Testis (tissue), 5 donors: ENCODE measurements at places on chromosomes 5 and 9. TPM values are rescaled to one million over a fixed set of nuclear protein-coding genes. Genes with fewer than 3 reads are reported as not detected.

DNA sequence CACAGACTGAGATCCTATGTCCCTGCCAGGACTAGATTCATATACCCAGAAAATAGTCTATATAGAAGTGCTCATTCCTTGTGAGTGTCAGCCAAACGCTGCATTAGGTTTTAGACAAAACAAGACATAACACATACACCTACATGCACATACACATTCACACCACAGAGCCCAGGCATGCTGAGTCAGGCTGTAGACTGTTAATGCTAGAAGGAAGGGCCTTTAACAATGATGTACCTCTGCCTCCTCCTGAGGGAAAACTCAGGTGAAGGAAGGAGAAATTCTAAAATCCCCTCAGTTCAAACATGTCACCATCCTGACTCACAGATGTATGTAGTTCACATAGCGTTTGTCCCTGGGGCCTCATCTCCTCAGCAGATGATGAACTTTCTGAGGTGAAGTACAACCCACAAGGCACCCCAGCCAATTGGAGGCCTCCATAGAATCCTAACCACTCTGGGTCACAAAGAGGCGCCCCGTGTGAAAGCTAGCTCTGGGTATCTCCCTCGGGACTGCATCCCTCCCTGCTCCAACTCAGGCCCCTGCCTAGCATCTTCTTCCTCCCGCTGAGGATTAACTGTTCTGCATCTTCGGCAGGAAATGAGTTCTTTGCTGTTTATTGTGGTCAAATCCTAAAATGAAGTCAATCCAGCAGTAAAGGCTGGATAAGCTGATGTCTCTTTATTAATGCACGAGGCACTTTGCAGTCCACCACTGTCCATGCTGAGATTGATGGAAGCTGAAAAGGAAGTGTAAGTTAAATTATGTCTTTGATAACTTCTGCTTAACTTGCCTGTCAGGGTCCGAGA is 40.8 kb upstream of the FSTL4 start:
- DNase-seq = no peak
- no peaks in the 10 kb centered on the region for H3K27me3 ChIP-seq
- H3K4me1 ChIP-seq = no peaks in the 10 kb centered on the region

DNA sequence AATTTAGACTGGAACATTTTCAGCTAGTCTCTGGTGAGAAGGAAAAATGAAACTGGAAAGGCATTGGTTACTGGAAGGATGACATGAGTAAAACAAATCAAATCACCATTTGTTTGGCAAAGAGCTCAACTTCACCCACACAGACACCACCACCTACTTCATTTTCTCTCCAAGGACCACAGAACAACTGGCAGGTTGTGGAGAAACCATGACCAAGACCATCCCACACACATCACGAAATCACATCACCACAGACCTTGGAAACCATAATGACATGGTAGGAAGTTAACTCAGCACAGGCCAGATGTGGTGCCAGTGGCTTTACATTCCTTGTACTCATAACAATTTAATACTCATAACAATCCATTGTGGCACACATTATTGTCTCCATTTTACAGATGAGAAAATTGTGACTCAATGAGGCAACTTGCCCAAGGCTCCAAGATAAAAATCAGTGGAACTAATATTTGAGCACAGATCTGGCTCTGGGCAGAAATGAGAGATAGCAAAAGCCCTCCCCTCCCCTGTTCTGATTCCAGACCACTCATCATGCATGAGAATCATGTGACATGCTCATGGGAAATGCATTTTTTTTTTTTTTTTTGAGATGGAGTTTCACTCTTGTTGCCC is 7.5 kb downstream of the OR1K1 start:
- no peaks in the 10 kb centered on the region for H3K4me1 ChIP-seq
- no peaks in the 10 kb centered on the region for H3K36me3 ChIP-seq
- H3K27me3 ChIP-seq = no peaks in the 10 kb centered on the region
- no peak overlapping the region for H3K27ac ChIP-seq

DNA sequence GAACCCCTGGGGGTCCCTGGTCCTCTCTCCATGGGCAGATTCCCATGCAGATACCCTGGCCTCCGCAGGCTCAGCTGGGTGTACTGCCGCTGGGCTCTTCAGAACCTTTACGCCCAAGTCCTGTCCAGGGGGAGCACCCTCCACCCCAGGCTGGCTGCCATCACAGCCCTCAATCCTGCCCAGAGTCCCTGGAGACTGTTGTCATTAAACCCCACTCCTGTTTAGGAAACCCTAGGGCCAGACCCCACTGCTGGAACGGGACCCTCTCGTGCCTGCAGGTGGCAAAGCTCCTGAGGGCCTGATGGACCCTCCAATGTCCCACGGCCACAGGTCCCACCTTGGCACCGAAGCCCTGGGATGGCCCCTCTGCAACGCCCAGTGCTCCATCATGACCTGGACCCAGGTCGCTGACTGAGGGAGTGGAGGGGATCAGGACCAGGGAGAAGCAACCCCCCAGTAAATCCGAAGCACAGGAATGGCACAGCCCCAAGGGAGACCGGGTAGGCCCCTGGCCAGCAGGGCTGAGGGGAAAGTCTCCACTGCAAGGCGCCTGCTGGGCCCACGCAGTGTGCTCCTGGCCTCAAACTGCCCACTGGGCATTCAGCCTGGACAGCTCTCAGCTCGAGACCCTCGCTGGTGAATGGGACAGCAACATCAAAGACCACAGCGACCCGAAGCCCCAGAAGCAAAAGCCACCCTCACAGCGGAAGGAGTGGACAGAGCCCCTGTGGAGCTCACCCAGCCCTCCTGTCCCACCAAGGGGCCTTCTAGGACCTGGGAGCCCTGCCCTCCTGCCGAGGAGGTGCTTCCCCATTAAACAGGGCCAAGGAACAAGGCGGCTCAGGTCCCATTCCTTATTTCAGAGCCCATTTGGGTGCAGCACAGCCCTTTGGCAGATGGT is 8.3 kb downstream of the ZDHHC11B start:
- no peaks in the 10 kb centered on the region for H3K27me3 ChIP-seq
- peak overlapping the region; percentile 53 for H3K4me3 ChIP-seq
- H3K4me1 ChIP-seq = no peaks in the 10 kb centered on the region
- H3K27ac ChIP-seq = no peak overlapping the region
- H3K36me3 ChIP-seq = no peaks in the 10 kb centered on the region
- DNase-seq = no peak

- no peaks in the 10 kb centered on the region for H3K4me1 ChIP-seq
- H3K4me3 ChIP-seq = no peak overlapping the region
- no peak overlapping the region for H3K27ac ChIP-seq
- H3K27me3 ChIP-seq = no peaks in the 10 kb centered on the region
- no peak for DNase-seq
Observed at GRCh38 chr5:173794901-173795416, 93.2 kb upstream of the CPEB4 start.

DNA sequence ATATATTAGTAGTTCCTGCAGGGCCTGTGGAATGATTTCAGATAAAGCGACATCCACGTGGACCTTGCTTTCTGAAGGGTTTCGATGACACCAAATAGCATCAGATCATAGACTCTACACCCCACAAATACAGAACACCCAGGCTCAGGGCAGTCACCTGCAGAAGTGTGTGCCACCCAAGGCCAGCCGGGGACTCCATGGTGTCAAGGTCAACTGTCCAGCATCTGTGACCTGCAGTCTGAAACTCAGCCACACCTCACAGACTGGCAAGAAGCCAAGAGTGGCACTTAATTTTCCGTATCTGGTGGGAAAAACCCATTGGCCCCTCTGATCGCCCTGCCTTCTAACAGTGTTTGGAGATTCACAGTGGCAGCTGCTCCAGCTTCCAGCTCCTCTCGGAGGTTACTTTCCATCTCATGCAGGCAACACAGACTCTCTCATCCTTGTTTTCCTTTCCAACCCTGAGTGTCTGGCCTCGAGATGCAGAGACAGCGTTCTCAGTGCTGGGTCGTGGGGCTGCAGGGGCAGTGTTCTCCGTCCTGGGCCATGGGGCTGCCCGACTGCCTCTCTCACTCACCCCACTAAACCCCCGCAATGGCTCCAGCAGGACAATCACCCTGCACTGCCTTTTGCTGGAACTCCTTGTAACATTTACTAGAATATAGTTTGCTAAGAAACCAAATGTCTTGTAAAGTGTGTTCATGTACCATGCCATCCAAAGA is 221.9 kb downstream of the IRX2 start:
- no peak overlapping the region for H3K27ac ChIP-seq
- H3K27me3 ChIP-seq = no peaks in the 10 kb centered on the region
- no peaks in the 10 kb centered on the region for H3K4me1 ChIP-seq
- DNase-seq = no peak

DNA sequence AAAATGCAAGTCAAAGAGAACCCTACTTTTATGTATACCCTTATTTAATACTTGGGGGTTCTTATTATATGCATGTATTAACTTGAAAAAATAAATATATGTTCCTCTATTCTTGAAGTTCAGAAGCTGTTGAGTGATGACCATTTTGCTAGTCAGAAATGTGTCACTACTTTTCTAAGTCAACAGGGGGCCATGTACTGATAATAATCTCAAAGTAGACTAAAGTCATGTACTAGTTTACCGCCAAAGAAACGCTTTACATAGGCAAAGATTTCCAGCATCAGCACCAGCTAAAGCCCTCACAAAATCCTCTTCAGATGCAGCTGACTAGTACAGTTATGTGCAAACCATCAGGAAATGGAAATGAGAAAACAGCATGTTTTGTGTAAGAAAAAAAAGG is 5.7 kb upstream of the BHMT start:
- H3K4me1 ChIP-seq = peaks cover 7% of the 10 kb centered on the region
- H3K27me3 ChIP-seq = no peaks in the 10 kb centered on the region
- H3K36me3 ChIP-seq = no peaks in the 10 kb centered on the region
- no peak for DNase-seq
- H3K4me3 ChIP-seq = no peak overlapping the region

DNA sequence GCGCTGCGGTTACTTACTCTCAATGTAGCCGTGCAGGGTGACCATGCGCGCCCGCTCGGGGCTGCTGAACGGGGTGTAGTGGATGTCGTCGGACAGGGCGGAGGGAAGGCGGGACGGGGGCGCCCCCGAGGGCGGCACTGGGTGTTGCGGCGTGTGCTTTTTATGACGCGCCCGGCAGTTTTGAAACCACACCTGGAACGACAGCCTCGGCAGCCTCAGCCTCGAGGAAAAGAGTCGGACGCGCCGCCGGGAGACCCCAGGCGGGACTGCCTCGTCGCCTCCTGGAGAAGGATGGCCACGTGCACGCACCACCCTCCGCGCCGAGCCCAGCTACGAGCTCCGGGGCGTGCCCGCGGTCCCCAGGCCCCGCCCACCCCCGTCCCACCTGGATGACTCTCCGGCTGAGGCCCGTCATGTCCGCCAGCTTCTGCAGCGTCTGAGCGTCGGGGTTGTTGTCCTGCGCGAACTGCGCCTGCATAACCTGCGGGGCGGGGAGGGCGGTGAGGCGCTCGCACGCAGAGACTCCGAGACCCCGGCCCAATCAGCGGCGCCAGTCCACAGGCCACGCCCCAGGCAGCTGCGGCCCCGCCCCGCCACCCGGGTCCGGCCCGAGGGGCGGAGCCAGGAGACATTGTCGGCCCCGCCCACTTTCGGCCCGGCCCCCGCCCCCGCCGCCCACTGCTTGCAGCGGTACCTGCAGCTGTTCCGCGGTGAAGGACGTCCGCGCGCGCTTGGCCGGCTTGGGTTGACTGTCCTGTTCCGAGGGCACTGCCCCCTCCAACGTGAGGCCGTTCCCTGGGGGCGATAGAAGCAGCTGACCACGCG is 15.0 kb downstream of the LHX6 start:
- H3K36me3 ChIP-seq = no peaks in the 10 kb centered on the region
- DNase-seq = peak; percentile 75
- H3K27me3 ChIP-seq = no peaks in the 10 kb centered on the region
- H3K4me3 ChIP-seq = peak overlapping the region; percentile 56

DNA sequence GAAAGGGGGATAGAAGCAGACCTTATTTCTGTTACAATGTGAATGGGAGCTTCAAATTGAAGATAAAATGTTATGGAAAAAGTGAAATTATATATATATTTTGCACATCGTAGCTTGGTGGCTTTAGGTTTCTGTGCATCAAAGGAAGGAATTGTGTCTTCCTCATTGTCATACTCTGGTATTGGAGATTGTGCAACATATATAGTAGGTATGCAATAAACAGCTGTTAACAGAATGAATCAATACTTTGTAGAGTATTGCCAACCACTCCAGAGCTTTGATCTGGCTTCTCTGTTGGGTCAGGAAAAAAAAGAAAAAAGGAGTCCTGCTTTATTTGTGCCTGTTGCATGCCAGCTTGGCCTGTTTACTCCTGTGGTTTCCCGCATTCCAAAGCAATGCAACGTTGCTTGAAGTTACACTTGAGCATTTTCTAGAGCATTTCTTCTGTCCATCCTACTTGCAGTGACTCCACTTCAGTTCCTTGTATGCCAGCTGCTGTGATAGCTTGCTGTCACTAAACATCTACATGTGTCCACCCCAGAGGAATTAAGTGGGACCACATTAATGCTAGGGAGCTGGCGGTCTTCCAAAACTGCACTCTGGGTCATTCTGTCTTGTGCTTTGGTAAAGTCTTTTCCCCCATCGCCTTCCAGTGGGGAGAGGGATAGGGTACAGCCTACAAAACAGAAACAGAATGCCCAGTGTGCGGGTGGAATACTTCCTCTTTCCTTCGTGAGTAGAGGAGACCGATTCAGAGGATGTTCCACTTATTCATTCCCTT is 62.0 kb upstream of the MEF2C start:
- no peak overlapping the region for H3K4me3 ChIP-seq
- no peaks in the 10 kb centered on the region for H3K36me3 ChIP-seq
- H3K4me1 ChIP-seq = no peaks in the 10 kb centered on the region
- no peaks in the 10 kb centered on the region for H3K27me3 ChIP-seq

DNA sequence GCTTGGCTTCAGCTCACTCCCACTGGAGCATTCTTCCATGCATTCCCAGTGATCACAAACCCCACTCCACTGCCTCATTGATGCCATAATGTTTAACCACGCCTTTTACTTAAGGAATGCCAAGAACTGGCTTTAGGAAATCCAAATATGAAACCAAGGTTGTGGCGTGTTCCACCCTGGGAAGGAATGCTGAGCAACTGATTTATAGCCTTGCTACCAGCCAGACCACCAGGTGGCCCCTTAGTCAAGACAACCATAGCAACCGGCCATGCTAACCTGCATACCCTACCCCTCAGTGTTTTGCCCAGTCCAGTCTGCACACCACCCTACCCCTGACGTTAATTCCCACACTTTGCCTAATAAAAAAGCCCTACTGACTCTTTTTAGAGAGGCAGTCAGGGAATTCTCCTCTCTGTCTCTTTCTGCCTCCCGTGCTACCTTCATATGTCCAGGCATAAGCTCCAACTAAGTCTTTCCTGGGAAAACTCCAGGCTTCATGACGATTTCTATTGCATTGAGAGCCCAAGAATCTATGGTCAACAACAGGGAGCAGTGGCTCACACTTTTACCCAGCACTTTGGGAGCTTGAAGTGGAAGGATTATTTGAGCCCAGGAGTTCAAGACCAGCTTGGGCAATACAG is 27.0 kb upstream of the PRRC2B start:
- H3K27me3 ChIP-seq = no peaks in the 10 kb centered on the region
- H3K36me3 ChIP-seq = no peaks in the 10 kb centered on the region
- H3K27ac ChIP-seq = no peak overlapping the region

RBM22 gene
- total RNA-seq = 40.1 TPM

GPR151 gene
- total RNA-seq = not detected

IL6ST gene
- 98.2 TPM for total RNA-seq

FKTN gene
- 27.9 TPM for total RNA-seq

MRPS2 gene
- total RNA-seq = 40.4 TPM

GMCL2 gene
- 11.0 TPM for total RNA-seq

PDE8B gene
- 2.0 TPM for total RNA-seq
